ENCODE measurements at places on chromosomes 16 and 17. TPM values are rescaled to one million over a fixed set of nuclear protein-coding genes. Genes with fewer than 3 reads are reported as not detected.

DNA sequence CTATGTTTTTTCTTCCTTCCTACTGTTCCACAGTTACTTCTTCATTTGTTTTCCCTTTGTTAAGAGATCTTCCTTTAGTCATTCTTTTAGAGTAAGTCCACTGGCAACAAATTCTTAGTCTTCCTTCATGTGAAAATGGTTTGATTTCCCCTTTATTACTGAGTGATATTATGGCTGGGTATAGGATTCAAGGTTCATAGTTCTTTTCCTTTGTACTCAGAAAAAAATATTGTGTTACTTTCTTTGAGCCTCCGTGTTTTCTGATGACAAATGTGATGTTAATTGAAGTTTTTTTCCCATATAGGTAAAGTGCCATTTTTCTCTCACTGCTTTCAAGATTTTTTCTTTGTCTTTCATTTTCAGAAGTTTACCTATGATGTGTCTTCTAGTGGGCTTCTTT is 283.1 kb upstream of the TBX2 start:
- no peak for DNase-seq

DNA sequence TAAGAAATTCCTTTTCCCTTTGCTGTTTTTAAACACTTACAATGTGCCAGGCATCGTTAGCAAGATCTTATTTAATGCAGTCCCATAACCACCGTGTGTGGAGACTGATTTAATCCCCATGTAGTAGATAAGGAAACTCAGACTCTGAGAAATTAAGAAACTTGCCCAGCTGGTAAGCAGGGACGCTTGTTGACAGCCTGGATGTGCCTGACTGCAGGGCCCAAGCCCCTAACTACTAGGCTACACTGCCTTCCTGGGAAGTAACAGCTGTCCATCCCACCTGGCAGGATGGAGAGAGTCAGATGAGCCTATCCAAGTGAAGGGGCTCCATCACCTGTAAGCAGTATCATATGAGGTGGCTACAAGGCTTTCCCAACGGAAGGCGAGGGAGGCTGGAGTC is 23.1 kb downstream of the CDK5RAP3 start:
- no peak for DNase-seq

GRCh38 chr16:12999368-12999767 is 98.0 kb downstream of the SHISA9 start:
- DNase-seq: no peak

The SULT1A2 gene
- 0.29 TPM for total RNA-seq

The ZNRF1 gene
- total RNA-seq: 44.9 TPM

The SPPL2C gene
- not detected for total RNA-seq

Measured in endodermal cell (in vitro differentiated cells).